ENCODE measurements at places on chromosomes 7 and 10.
A peak's percentile ranks its signal among the peaks of the same experiment; 100 is the strongest.

GRCh38 chr7:84529480-84530205 lies 335.1 kb upstream of the SEMA3A start:
- no peak for DNase-seq

DNA sequence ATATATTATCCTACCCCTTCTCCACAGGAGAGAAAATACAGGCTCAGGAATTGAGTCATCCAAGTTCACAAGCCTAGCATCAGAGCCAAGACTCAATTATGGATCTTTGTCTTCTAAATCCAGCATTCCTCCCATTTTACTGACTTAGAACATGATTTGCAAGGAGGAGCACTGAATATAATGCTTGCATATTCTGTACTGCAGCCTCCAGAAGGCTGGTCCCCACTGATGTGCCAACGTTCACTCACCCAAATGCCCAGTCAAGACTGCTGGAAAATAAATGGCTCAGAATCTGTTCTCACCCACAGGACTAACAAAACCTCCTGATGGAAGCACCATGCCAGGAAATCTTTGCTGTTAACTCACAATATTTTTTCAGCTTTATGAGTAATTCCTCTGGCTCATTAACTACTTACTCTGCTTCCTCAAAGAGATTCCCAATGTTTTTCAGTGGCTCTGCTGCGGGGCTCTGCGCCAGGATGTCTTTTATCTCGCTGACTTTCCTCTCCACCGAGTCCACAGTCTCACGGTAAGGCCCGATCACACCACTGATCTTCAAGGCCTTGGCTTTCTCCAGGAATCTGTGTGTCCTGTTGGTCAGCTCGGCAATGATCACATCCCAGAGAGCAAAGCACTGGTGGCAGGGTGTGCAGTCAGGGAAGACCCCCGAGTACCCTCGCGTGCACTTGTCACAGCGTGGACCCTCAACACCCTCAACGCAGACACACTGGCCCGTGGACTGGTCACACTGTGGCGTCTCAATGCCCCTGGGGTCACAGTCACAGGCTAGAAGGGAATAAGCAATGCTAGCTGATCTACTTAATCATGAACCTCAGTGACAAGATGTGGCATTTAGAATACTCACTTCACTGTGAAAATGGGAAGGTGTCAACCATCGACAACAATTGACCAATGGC lies 48.8 kb downstream of the DLD start:
- DNase-seq, result no peak

- DNase-seq, result no peak
Measured at GRCh38 chr7:91228927-91229558, 35.2 kb upstream of the FZD1 start.

GRCh38 chr7:6420680-6421079 lies 27.1 kb downstream of the DAGLB start:
- no peak for DNase-seq

DNA sequence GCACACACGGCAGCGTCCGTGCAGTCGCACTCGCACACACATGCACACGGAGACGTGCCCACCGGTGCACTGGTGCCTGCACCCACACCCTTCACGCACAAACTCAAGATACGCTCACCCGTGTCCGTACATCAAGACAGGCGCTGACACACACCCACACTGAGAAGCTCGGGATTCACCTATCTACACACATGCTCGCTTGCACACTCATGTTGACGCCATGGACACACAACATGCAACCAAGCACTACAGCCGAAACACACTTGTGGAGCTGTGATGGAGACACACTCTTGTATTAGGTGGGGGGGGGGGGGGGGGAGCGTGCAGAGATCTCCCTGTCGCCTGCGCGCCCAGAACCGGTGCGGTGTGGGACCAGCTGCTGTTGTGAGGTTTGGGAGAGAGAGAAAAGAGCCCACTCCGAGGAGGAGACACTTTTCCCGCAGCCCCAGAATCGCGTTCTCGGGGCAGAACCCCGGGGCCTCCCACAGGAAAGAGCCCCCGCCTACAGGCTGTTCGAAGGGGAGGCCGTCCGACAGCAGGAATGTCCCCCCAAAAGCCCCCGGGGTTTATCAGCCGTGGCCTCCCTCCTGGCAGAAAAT lies 605 bp upstream of the NFKB2 start:
- DNase-seq, result no peak

GRCh38 chr7:30931161-30931928 lies 19.7 kb downstream of the AQP1 start:
- DNase-seq, result no peak

DNA sequence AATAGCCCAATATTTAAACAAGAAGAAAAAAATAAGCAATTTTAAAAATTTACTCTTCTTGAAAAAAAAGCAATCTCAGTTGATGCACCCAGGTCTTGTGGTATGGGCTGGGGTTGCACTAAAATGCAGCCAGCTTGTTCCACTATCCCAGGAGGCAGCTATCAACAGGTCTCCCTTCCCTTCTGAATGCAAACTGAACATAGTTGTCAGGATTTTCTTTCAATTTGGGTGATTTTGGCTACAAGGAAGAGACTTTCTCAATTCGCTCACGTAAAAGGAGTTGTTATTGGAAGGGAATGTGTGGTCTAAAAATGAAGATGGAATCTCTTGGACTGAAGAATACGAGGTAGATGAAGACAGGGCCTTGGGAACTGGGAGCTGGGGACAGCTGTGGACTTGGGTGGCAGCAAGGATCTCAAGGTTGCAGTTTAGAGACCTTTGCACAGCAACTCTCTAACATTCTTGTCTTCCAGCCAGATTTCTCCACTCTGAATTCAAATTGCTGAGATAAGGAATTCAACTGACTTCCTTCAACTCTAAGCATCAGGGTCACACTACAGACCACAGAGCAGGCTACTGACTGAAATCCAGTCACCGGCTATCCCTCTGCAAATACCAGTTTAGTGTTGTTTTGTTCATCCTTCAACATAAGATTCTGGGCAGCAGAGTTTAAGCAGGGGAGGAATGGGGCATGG lies 3.1 kb upstream of the TMEM26 start:
- no peak for DNase-seq

GRCh38 chr10:100364735-100365391 lies 17.8 kb downstream of the SCD start:
- no peak for DNase-seq

GRCh38 chr10:12655940-12656339 lies 306.6 kb downstream of the CAMK1D start:
- DNase-seq, result no peak

GRCh38 chr10:77176232-77176631 lies 461.4 kb downstream of the KCNMA1 start:
- no peak for DNase-seq

- DNase-seq, result no peak
Measured at GRCh38 chr7:157032128-157032527, 21.7 kb upstream of the MNX1 start.

DNA sequence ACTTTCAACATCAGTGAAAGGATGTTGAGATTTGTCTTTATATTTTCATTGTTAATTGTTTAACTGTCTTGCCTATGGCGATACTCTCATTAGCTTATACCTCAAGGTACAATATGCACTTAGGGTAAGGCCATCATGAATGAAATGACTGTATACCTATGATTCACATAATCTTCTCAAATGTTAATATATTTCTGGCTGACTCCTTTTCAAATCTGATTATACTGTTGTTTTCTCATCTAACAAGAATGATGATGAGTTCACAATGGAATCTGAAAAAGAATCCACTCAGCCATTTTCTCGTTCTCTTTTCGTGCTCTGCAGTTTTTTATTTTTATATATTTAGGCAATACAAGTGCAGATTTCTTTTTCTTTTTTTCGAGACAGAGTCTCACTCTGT lies 159.1 kb downstream of the ARHGAP12 start:
- no peak for DNase-seq

- no peak for DNase-seq
Measured at GRCh38 chr7:71221549-71221948, 89.6 kb downstream of the GALNT17 start.

GRCh38 chr7:131546583-131547141 lies 9.8 kb downstream of the PODXL start:
- peak; percentile 35 for DNase-seq

DNA sequence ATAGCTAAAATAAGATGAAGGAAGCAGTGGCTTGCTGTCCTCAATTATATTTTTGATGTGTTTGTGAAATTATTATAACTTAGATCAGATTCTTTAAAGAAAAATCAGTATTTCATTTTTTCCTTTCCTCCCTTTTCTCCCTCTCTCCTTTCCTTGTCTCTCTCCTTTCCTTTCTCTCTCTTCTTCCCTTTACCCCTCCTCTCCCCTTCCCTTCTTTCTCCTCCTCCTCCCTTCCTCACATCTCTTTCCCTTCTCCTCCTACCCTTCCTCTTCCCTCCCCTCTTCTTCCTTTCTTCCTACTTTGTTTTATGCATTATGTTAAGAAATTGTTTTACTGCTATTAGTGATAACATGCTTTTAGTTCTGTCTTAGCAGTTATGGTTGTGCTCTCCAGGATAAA lies 171.5 kb downstream of the ADK start:
- DNase-seq, result no peak

- DNase-seq, result no peak
Measured at GRCh38 chr7:18997477-18998150, 119.8 kb downstream of the TWIST1 start.

DNA sequence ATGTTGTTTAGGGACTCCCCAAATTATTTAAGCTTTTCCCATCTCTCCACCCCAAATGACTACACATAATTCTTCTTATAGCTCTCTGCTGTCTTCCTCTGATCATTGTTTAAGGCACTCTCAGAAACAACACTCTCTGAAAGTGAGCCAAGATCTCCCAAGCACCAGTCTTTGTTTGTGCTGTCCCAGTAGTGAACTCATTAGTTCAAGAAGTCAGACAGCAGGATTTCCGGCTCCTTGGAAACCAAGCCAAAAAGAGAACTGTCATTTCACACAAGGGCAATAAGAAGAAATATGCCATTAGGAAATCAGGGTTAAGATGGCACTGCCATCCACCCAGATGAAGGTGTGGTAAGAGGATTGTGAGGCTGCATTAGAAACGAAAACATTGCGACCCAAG lies 83.1 kb downstream of the FZD1 start:
- no peak for DNase-seq

- DNase-seq, result no peak
Measured at GRCh38 chr7:128742206-128742605, 3.0 kb downstream of the CALU start.

GRCh38 chr10:44047361-44047760 lies 337.5 kb downstream of the CXCL12 start:
- no peak for DNase-seq

GRCh38 chr7:142420554-142421362 lies 162.9 kb upstream of the PRSS58 start:
- no peak for DNase-seq

DNA sequence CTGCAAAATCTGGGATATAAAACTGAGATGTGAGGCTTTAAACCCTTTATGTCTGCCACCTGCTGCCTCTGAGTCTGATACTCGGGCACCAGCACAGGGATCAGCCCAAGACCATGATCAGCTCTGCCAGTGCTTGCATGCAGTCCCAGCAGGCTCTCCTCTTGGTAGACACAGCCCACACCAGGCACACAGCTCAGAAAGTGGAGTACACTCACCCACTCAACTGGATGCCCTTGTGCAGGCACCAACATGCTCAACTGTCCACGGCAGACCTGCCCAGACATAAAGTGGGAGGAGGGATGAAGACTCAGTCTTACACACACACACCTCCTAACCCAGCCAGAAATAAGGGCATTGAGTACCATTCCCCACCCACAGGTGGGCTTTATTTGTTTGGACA lies 18.2 kb upstream of the MYH16 start:
- DNase-seq, result no peak

DNA sequence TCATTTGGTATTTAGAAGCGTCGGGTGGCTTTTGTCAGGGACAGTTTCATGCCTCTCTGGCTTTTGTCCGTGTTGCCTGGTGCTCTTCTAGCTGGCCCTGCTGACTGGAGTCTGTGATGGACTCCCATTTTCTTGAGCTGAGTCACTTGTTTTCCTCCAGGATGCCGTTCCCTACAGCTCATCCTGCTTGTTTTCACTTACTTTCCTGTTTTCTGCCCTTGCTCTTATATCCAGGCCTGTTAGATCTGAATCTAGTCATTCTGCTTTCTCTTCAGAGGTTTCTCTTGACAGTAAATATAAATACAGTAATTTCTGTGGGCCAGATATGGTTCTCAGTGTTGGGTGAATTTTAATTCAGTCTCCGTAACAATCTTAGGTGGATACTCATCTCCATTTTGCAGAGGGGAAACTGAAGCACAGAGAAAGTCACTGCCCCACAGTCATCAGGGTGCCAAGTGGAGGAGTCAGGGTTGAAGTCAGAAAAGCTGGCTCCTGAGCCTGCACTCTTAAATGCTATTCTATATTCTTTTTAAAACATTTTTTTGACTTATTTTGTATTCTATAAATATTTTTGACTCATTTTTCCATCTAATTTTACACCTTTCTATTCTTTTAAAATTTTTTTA lies 85.4 kb downstream of the CCNY start:
- no peak for DNase-seq

DNA sequence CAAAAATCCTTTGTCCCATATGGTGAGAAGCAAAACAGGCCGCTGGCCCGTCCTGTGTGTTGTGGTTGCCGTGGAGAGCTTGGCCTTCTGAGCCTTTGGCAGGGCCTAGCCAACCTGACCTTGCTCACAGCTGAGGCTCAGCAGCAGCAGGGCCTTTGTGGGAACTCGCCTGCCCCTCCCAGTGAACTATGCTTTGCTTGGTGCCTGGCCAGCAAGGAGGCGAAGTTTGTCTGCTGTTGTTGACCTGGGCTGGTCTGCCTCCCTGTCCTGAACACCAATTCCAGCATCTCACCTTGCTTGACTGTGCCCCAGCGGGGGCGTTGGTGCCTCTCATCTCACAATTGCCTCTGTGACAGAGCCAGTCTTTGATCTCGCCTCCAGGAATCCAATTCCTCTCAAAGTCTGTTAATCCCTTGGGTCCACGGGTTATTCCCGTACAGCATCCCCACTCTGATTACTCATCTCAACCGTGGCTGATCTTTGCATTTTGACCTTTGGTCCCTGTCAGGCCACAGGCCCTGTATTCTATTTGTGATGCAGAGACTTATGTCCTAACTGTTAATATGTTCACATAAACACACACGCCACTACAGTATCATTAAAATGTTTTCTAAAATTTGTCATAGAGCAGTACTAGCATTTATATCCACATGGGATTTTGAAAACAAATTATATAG lies 22.6 kb downstream of the EPDR1 start:
- DNase-seq, result no peak

DNA sequence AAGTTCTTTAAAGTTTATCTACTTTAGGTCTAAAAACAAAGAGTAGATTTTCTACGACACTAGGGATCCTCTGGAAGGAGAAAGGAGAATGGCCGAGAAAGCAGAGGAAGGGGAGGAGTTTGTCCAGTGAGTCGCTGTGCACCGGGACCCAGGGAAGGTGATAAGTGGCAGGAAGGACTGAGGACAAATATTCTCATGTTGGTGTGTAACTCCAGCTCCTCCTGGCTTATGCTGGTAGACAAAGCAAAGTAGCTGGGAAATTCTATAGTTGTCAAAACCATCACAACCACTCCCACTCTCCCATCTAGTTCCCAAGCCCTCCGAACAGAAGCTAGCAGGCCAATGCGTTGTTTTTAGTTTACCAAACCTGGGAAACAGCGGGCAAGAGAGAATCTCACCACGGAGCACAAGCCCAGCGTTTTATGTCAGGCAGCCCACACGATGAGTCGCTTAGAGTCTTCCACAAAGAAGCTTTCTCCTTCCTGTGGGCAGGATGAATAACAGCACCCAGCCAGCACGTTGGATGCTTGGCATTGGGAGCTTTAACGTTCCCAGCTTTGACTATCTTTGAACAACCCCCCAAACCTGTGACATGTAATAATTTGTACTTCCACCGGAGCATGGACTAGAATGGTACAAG lies 32.9 kb upstream of the JCAD start:
- DNase-seq, result no peak

- no peak for DNase-seq
Measured at GRCh38 chr10:69742356-69742695, 59.4 kb upstream of the COL13A1 start.

- no peak for DNase-seq
Measured at GRCh38 chr7:104130726-104131125, 77.1 kb downstream of the ORC5 start.
